ENCODE measurements at places on chromosomes 7 and 10. TPM values are rescaled to one million over a fixed set of nuclear protein-coding genes. Genes with fewer than 3 reads are reported as not detected.

ABCC2 gene
- 1.3 TPM for total RNA-seq

DGKI gene
- 18.2 TPM for total RNA-seq

CFAP58 gene
- 1.1 TPM for total RNA-seq

SLC26A5 gene
- not detected for total RNA-seq

CHAT gene
- 0.14 TPM for total RNA-seq

DGKB gene
- not detected for total RNA-seq

Data from activated T-cell treated with anti-CD3 and anti-CD28 coated beads, Interleukin-2, amount 50 U/mL, for 72 hours (primary cell).